ENCODE measurements at places on chromosomes 7 and 10.
A peak's percentile ranks its signal among the peaks of the same experiment; 100 is the strongest.

- no peak for DNase-seq
Observed at GRCh38 chr10:19904202-19904661, 88.0 kb downstream of the PLXDC2 start.

- no peak for DNase-seq
Observed at GRCh38 chr10:131200856-131201470, 110.6 kb downstream of the TCERG1L start.

GRCh38 chr10:120945182-120945581 lies 94.0 kb downstream of the WDR11 start:
- no peak for DNase-seq

DNA sequence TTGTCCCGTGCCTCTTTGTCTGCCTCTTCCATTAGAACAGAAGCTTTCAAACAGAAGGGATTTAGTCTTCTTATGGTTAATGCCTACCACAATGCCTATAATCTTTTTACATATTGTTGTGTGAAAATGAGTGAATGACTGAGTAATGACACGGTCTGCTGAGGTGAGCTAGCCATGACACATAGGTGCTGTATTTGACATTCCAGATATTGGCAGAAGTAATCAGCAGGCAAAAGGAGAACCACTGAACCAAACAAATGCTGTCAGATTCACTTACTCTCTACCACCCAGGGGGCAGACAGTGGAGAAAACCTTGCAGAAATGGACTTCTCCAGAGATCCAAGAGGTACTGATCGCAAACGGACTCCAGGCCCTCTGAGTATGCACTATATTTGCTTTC lies 377.2 kb upstream of the VWC2 start:
- no peak for DNase-seq

GRCh38 chr10:131238669-131239280 lies 72.7 kb downstream of the TCERG1L start:
- DNase-seq: no peak

DNA sequence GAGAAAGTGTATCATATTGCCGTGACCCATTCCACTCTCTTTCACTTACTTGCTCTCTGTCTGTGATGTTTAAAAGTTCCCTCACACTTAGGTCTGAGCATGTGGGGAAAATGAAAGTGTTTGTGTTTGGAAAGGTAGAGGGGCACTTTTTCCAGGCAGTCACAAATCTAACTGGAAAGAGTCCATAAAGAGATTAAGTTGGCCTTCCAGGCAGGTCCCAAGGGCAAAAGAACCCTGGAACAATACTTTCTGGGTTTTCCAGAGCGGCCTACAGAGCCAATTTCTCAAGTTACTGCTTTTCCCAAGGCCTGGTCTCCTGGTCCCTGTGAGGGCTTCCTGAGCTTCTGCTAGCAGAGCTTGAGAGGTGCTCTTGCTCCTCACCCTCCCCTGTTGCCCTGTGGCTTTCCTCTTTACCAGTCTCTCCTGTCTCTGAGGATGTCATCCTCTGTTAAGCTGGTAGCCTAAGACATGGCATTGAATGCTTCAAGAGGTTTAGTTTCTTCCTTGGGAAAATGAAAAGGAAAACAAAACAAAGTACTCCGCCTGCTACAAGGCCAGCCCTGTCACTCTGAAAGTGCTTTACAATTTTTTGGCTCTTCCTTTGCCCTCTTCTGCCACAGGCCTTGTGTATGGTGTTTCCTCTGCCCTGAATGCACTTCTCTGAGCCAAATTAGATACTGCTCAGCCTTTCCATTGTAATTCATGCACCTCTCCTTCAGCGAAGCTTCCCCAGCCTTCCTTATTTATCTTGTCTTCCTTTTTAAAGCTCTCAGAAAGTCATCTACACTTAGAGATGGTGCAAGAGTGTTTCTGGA lies 20.1 kb downstream of the TES start:
- no peak for DNase-seq

- DNase-seq: no peak
Observed at GRCh38 chr10:3763035-3763456, 22.0 kb downstream of the KLF6 start.

- no peak for DNase-seq
Observed at GRCh38 chr7:36717586-36717985, 6.7 kb downstream of the AOAH start.

- no peak for DNase-seq
Observed at GRCh38 chr7:50766106-50766848, 16.4 kb downstream of the GRB10 start.

- peak; percentile 80 for DNase-seq
Observed at GRCh38 chr10:63630085-63630930, 109.1 kb downstream of the REEP3 start.

GRCh38 chr7:137454767-137455166 lies 111.2 kb upstream of the PTN start:
- no peak for DNase-seq

DNA sequence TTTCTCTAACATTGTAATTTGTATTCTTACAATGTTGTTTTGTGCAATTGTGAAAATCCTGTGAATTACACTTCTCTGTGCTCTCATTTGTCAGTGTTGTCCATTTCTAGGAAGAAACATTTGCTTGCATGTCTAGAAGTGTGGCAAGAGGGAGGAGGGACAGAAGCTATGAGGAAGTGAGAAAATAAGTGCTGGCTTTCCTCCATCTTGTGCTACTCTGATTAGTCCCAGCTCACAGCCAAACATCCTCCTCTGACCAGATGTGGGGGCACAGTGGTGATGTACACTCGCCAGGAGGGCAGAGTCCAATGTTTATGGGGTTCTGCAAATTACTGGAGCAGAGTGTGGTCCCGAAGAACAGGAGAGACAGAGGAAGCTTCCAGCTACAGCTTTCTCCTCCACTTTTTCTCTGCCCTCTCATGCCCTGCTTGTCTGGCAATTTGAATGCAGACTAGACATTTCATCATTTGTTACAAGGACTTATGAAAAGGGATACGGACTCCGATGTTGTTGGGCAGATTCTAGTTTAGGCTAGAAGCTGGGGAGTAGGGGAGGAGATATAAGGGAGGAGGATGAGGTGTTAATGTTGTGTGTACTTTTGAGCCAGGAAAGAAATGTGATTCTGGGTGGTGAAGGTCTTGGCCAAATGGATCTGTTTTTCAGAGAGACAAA lies 131.0 kb upstream of the C1GALT1 start:
- no peak for DNase-seq

- no peak for DNase-seq
Observed at GRCh38 chr7:12779947-12780346, 92.5 kb downstream of the ARL4A start.

DNA sequence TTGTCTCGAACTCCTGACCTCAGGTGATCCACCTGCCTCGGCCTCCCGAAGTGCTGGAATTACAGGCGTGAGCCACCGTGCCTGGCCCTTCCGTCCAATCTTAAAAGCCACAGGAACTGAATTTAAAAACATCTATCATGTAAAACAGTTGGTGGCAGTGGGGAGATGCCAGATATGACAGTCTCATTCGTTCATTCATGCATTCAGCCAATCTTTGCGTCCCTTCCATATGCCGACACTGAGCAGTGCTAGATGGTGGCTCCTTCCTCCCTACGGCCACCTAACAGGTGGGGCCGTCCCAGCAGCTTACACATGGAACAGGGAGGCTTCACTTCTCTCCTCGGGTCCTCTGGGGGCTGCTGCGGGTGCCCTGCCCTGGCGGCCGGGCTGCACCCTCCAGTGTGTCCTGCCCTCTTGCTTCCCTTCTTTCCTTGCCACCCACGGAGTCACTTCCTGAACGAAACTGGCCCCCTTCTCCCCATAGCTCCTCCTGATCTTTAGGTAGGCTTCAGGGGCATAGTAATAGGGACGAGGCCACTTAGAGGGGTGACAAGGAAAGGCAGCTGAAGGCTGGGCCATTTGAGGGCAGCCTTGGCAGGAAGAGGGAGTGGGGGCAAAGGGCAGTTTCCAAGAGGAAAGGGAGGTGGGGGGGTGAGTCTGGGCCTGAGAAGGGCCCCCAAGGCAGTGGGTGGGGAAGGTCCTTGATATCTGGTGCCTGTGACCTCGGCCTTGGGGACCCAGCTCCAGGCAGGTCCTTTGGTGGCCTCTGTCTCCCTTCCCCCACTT lies 53.8 kb downstream of the PROSER2 start:
- no peak for DNase-seq

DNA sequence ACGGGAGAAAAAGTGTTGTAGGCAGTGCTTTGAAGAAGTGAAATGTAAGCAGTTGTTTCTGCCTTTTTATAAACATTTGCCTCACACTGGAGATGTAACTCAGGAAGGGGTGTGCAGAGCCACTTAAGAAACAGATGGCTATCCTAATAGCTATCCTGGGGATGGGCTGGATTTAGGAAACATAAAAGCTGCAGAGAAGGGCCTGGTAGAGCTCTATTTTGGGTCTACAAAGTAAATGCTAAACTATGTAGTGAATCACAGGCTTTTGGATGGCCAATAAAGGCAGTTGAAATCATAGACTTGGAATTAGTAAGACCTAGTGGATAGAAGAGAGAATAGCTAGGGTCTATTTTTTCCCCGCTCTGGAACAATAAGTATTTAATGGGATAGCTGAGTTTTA lies 79.9 kb upstream of the AGR3 start:
- no peak for DNase-seq

GRCh38 chr10:70480239-70480861 lies 1.8 kb downstream of the PALD1 start:
- DNase-seq: peak; percentile 29

DNA sequence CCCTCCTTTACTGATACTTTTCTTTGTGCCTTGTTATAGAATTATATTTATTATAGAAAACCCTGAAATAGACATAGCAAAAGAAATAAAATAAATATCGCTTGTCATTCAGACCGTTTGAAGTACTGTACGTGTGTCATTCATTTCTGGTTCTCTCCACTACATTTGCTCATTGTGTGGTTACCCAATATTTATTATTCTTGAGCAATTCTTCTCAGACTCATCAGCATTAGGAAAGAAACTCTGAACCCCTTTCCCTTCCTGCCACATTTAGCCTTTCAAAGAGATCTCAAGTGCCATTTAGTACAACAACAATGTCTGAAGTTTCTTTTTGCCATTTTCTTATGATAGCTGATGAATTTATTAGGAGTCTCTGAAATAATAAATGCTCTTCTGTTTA lies 154.1 kb downstream of the KIAA1217 start:
- no peak for DNase-seq

GRCh38 chr7:157692460-157693011 lies 355.7 kb downstream of the DNAJB6 start:
- DNase-seq: no peak

DNA sequence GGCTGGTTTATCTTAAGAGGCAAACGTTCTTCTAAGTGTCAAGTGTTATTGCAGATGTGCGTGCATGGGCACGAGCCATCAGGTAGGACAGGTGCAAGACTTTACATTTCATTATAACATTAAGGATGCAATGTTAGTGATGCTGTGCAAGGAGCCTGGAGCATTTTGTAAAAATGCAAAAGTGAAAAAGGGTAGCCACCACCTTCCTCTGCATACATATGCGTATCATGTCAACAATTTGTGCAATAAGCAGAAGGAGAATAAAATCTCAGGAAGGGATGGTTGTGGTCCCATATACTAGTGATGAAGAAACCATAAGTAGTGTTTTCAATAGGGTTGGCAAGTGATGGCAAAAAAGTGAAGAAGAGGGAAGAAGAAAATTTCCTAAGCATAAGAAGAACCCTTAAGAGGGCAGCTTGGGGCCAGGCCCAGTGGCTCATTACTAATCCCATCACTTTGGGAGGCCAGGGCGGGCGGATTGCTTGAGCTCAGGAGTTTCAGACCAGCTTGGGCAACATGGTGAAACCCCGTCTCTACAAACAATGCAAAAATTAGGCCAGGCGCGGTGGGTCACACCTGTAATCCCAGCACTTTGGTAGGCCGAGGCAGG lies 7.5 kb downstream of the PIK3AP1 start:
- DNase-seq: no peak

- DNase-seq: peak; percentile 3
Observed at GRCh38 chr7:136405931-136406777, 429.0 kb upstream of the MTPN start.

GRCh38 chr10:97777143-97777542 lies 5.3 kb upstream of the SFRP5 start:
- no peak for DNase-seq

DNA sequence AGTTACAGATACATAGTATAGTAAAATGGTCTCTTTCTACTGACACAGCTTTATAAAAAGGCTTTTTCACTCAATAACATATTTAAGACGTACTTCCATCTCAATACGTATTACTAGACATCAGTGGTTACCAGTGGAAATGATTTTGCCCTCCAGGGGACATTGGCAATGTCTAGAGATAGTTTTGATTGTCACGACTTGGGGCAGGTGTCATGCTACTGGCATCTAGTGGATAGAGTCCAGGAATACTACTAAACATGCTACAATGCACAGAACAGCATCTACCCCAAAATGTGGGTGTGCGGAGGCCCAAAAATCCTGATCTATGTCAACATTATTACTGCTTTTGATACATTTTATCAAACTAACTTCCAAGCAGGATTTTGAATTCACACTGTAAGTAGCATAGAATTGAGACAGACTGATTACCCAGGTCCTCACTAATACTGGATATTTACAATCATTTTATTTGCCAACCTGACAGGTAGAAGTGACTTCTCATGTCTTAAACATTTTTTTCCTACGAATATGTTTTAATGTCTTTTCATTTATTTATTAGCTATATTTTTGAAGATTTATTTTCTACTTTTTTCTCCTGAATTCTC lies 53.8 kb downstream of the HGF start:
- DNase-seq: no peak

- DNase-seq: no peak
Observed at GRCh38 chr10:48796713-48797245, 112.1 kb downstream of the WDFY4 start.

DNA sequence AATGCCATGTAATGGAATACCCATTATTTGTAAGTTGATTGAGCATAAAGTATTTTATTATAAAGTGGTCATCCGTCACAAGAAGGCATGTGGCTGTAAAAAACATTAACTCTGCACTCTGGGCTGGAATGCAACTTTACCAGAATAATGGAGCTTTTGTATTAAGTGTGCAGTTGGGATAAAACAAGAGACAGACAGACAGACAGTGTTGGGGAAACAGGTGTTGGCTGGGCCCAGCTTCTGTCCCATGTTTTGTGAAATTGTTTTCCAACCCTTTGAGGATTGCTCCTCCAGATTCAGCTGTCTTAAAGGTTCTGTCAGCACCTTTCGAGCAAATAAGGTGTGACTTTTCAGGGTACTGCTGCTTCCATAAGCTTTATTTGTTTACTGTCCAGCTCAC lies 67.9 kb upstream of the NFKB2 start:
- DNase-seq: no peak

- DNase-seq: no peak
Observed at GRCh38 chr10:98115031-98115787, 19.2 kb upstream of the R3HCC1L start.

- DNase-seq: no peak
Observed at GRCh38 chr10:71757399-71757922, 15.9 kb downstream of the VSIR start.

- no peak for DNase-seq
Observed at GRCh38 chr10:14602807-14603533, 171.7 kb downstream of the FAM107B start.

All from activated naive CD8-positive, alpha-beta T cell treated with anti-CD3 and anti-CD28 coated beads, Interleukin-2, amount 50 U/mL, for 24 hours (primary cell).